ENCODE measurements at places on chromosomes 1 and 21. TPM values are rescaled to one million over a fixed set of nuclear protein-coding genes. Genes with fewer than 3 reads are reported as not detected.
A peak's percentile ranks its signal among the peaks of the same experiment; 100 is the strongest.

GRCh38 chr1:190084552-190084951 lies 393.1 kb downstream of the BRINP3 start:
- H3K27ac ChIP-seq = no peak overlapping the region
- no peak for DNase-seq
- no peaks in the 10 kb centered on the region for H3K36me3 ChIP-seq
- H3K4me3 ChIP-seq = no peak overlapping the region

- H3K27me3 ChIP-seq = peaks cover 2% of the 10 kb centered on the region
- peaks cover 10% of the 10 kb centered on the region for H3K4me1 ChIP-seq
- H3K27ac ChIP-seq = no peak overlapping the region
- no peak for DNase-seq
- H3K36me3 ChIP-seq = no peaks in the 10 kb centered on the region
These were observed 63.1 kb upstream of the KLHDC7A start for GRCh38 chr1:18417316-18418269.

DNA sequence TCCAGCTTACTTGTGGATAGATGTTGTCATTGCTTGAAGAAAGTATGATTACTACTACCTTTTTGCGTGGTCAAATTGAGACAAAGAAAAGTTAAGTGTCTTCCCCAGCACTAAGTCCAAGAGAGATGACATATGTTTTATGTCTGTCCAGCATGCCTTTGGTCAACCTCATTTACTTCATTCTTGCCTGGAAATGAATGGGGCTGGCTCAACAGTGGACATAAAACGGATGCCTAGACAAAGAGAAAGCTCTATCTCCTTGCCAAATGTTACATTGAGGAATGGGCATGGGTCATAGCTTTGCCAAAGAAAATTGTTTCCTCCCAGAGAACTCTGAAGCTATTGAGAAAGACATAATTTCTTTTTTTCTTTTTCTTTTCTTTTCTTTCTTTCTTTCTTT lies 82.4 kb upstream of the PLPPR4 start:
- H3K27ac ChIP-seq = no peak overlapping the region
- no peaks in the 10 kb centered on the region for H3K27me3 ChIP-seq
- H3K36me3 ChIP-seq = no peaks in the 10 kb centered on the region
- no peak for DNase-seq

DNA sequence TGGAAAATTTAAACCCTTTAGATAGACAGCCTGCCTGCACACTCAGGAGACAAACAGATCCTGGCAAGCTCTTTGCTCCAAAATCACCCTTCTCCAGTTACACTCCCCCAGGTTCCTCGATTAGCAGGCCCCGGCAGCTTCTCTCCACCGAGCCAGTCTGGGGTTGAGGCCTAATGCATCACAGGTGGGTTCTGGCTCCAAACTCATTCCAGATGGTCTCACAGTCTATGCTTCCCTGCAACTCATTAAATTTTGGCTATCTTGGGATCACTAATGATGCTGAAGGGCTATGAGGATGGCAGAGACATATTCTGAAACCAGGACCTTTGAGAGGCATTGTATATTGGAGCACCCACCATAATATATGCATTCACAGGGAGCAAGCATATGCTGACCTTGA lies 559.8 kb upstream of the USP24 start:
- H3K4me3 ChIP-seq = no peak overlapping the region
- no peaks in the 10 kb centered on the region for H3K36me3 ChIP-seq
- H3K27ac ChIP-seq = no peak overlapping the region
- DNase-seq = no peak

- no peak for DNase-seq
- H3K4me3 ChIP-seq = no peak overlapping the region
- H3K36me3 ChIP-seq = no peaks in the 10 kb centered on the region
- H3K4me1 ChIP-seq = no peaks in the 10 kb centered on the region
These were observed 1496.5 kb downstream of the PLA2G4A start for GRCh38 chr1:188325211-188325610.

GRCh38 chr1:117077267-117077666 lies 17.1 kb downstream of the TTF2 start:
- H3K27me3 ChIP-seq = no peaks in the 10 kb centered on the region
- H3K27ac ChIP-seq = no peak overlapping the region
- H3K36me3 ChIP-seq = peaks cover 35% of the 10 kb centered on the region
- DNase-seq = no peak
- no peaks in the 10 kb centered on the region for H3K4me1 ChIP-seq

- H3K36me3 ChIP-seq = no peaks in the 10 kb centered on the region
- no peak for DNase-seq
- H3K27me3 ChIP-seq = peaks cover 37% of the 10 kb centered on the region
- H3K4me3 ChIP-seq = no peak overlapping the region
- peaks cover 5% of the 10 kb centered on the region for H3K4me1 ChIP-seq
These were observed 7.1 kb downstream of the TCP10L start for GRCh38 chr21:32578107-32578691.

GRCh38 chr1:50968158-50968820 lies 1.8 kb upstream of the CDKN2C start:
- peak overlapping the region; percentile 74 for H3K4me3 ChIP-seq
- H3K27me3 ChIP-seq = peaks cover 83% of the 10 kb centered on the region
- peak; percentile 66 for DNase-seq
- peaks cover 20% of the 10 kb centered on the region for H3K4me1 ChIP-seq

- no peaks in the 10 kb centered on the region for H3K27me3 ChIP-seq
- H3K36me3 ChIP-seq = no peaks in the 10 kb centered on the region
- H3K4me1 ChIP-seq = peaks cover 58% of the 10 kb centered on the region
- DNase-seq = peak; percentile 43
These were observed 105.9 kb upstream of the SLC45A1 start for GRCh38 chr1:8211883-8212579.

DNA sequence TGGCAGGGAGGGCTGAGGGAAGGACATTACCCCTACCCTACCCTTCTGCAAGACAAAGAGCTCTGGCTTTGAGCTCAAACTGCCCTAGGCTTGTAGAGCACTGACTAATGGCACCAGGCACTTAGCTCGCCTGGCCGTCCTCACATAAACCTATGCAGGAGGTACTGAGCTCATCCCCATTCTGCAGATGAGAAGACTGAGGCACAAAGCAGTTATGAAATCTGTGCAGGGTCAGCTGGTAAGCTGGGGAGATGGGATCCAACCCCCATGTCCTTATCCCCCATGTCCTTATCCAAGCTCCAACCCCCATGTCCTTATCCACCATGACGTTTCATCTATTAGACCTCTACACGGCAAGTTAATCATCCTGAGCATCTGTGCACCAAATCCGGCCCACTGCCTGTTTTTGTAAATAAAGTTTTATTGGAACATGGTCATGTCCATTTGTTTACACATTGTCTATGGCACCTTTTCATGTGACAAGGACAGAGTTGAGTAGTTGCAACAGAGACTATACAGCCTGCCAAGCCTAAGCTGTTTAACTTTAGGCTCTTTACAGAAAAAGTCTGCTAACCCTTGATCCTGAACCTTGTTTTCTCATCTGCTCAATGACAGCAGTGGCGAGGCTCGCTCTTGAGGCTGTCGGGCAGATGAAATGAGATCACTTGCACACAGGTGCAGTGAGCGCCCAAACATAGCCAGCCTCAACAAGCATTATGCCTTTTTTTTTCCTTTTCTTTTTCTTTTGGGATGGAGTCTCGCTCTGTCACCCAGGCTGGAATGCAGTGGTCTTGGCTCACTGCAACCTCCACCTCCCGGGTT lies 86.8 kb downstream of the FBXO2 start:
- no peak overlapping the region for H3K27ac ChIP-seq
- no peak for DNase-seq
- no peaks in the 10 kb centered on the region for H3K36me3 ChIP-seq
- peaks cover 11% of the 10 kb centered on the region for H3K4me1 ChIP-seq
- peaks cover 82% of the 10 kb centered on the region for H3K27me3 ChIP-seq

- no peaks in the 10 kb centered on the region for H3K4me1 ChIP-seq
- no peak overlapping the region for H3K4me3 ChIP-seq
- H3K36me3 ChIP-seq = no peaks in the 10 kb centered on the region
- DNase-seq = no peak
- H3K27me3 ChIP-seq = no peaks in the 10 kb centered on the region
These were observed 353.9 kb upstream of the C1orf174 start for GRCh38 chr1:4253935-4254334.

GRCh38 chr1:104780470-104781078 lies 1030.9 kb downstream of the AMY1C start:
- H3K27ac ChIP-seq = no peak overlapping the region
- DNase-seq = no peak
- H3K36me3 ChIP-seq = no peaks in the 10 kb centered on the region
- no peak overlapping the region for H3K4me3 ChIP-seq
- H3K4me1 ChIP-seq = no peaks in the 10 kb centered on the region
- peaks cover 7% of the 10 kb centered on the region for H3K27me3 ChIP-seq

DNA sequence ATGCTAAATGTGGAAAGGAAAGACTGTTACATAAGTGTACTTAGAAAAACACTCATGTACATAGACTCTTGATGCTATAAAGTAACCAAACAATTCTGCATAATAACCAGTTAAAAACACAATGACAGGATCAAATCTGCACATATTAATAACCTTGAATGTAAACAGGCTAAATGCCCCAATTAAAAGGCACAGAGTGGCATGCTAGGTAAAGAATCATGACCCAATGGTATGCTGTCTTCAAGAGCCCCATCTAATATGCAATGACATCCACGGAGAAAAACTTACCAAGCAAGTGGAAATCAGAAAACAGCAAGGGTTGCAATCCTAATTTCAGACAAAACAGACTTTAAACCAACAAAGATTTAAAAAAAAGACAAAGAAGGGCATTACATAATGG lies 644.8 kb upstream of the PKN2 start:
- no peaks in the 10 kb centered on the region for H3K4me1 ChIP-seq
- no peaks in the 10 kb centered on the region for H3K27me3 ChIP-seq
- H3K36me3 ChIP-seq = peaks cover 11% of the 10 kb centered on the region
- H3K4me3 ChIP-seq = no peak overlapping the region

GRCh38 chr1:108722292-108722691 lies 9.6 kb downstream of the FNDC7 start:
- H3K27ac ChIP-seq = no peak overlapping the region
- no peak for DNase-seq
- H3K4me3 ChIP-seq = no peak overlapping the region
- no peaks in the 10 kb centered on the region for H3K36me3 ChIP-seq
- H3K27me3 ChIP-seq = peaks cover 6% of the 10 kb centered on the region
- H3K4me1 ChIP-seq = peaks cover 3% of the 10 kb centered on the region

- H3K27me3 ChIP-seq = no peaks in the 10 kb centered on the region
- H3K36me3 ChIP-seq = peaks cover 24% of the 10 kb centered on the region
- no peak for DNase-seq
- no peak overlapping the region for H3K4me3 ChIP-seq
- H3K4me1 ChIP-seq = peaks cover 5% of the 10 kb centered on the region
These were observed 31.1 kb downstream of the CNST start for GRCh38 chr1:246597340-246597739.

GRCh38 chr1:99657213-99658030 lies 11.5 kb downstream of the PALMD start:
- H3K36me3 ChIP-seq = no peaks in the 10 kb centered on the region
- peaks cover 1% of the 10 kb centered on the region for H3K4me1 ChIP-seq
- no peaks in the 10 kb centered on the region for H3K27me3 ChIP-seq
- DNase-seq = no peak
- H3K4me3 ChIP-seq = no peak overlapping the region
- H3K27ac ChIP-seq = no peak overlapping the region

GRCh38 chr21:15252431-15252830 lies 187.6 kb upstream of the NRIP1 start:
- H3K36me3 ChIP-seq = no peaks in the 10 kb centered on the region
- DNase-seq = no peak
- H3K27ac ChIP-seq = no peak overlapping the region

DNA sequence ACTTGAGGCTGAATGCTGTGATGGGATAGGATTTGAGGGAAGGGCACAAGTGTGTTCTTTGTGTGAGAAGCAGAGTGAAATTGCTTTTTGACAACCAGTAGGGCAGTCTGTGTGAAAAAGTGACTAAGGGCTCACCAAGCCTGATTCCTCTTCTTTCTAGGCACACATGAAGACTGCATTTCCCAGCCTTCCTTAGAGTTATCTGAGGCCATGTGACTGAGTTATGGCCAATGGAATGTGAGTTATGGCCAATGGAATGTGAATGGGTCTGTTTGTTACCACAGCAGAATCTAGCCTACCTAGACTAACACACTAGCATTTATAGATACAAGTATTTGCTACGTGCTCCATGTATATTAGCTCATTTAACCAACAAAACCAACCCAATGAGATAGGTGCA lies 35.3 kb upstream of the DIRAS3 start:
- H3K27ac ChIP-seq = no peak overlapping the region
- no peak overlapping the region for H3K4me3 ChIP-seq
- no peaks in the 10 kb centered on the region for H3K4me1 ChIP-seq
- H3K27me3 ChIP-seq = no peaks in the 10 kb centered on the region
- peaks cover 5% of the 10 kb centered on the region for H3K36me3 ChIP-seq
- no peak for DNase-seq

Gene RXRG
- total RNA-seq = 1.0 TPM

Gene RGS1
- not detected for total RNA-seq

Gene SLX9
- total RNA-seq = 30.6 TPM

Gene E2F2
- 4.8 TPM for total RNA-seq

Gene WNT3A
- not detected for total RNA-seq

Gene DPT
- total RNA-seq = 1.3 TPM
